ENCODE measurements at places on chromosomes 3 and 15.

- no peak for DNase-seq
Measured at GRCh38 chr3:105619651-105620050, 249.2 kb downstream of the CBLB start.

DNA sequence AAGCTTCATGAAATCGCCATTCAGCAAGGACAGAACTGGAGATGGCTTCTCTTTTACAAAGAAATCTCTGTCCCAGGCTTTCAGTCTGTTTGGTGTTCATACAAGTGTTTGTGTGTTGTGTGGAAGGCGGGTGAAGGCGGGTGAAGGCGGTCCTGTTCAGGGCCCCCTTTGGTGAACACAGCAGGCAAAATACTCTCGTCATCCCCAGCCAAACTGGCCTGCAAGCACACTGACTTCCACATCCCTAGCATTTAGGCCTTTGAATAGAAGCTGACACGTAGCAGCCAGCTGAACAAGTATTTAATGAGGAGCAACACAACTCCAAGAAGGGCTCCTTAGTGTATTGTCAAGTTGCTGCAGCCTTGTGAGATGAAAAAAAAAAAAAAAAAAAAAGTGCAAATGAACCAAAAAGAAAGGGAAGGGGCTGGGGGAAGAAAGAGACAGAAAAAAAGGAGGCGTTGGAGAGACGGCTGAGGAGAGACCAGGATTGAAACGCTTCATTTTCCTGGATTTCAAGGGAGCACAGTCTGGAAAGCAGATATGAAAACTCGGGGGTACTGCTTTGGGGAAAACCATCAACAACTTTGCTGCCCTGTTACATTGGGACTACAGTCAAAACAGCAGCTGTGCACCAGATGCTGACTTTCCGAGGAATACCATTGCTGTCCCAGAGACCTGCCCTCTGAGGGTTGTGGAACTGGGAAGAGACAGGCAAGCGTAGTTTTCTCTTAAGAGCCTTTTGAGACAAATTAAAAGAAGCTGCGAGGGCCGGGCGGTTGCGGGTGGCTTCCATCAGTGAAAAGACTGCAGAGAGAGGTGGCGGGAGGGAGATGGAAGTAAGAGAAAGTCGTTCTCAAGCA is 74.6 kb downstream of the TGFBR2 start:
- no peak for DNase-seq

DNA sequence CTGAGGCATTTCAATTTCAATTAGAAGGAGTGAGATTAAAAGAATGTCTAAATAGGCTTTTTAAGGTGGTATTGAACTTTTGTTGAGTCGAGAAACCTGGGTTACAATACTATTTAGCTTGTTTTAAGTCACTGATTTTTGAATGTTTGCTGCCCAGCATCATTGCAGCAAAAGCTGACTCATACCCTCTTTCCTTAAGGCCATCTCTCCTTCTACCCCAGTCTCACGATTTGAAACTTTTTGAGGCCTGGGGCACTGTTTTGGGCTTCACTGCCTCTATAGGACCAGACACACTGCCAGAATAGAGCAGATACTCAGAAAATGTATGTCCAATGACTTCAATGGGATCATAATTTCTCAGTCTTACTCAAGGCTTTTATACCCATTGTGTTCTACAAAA is 319.6 kb upstream of the TGFBR2 start:
- DNase-seq = no peak

DNA sequence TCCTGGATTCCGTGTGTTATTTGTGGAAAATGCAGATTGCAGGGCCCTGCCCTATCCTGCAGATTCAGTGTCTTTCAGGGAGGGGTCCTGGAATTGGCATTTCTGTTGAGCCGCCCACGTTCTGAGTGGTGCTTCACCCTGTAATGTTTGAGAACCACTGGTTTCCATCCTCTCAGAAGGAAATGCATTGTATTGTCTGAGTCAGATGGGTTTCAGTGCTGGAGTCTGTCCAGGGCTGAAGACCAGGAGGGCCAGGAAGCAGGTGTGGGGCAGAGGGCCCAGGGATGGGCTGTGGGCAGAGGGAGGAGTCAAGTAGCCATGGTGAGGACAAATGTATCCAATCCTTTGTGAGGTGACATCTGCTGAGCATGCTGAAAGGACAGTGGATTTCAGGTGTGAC is 123.8 kb downstream of the SV2B start:
- no peak for DNase-seq

DNA sequence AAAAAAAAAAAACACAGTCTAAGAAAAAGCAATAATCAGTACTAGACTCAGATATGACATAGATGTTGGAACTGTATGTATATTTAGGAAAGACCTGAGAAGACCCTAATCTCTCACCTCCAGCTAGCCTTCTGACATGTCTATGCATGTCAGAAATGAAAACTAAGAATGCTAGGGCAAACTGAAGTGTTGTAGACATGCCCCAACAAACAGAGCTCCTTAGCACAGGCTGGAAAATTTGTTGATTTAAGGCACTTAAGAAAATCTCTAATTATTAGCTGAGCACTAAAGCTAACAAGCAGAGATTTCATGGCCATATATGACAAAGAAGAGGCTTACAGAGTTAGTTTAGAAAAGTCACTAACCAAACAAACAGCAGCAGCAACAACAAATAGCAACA is 45.5 kb upstream of the PRSS50 start:
- no peak for DNase-seq

GRCh38 chr3:141276398-141276797 is 44.8 kb downstream of the PXYLP1 start:
- no peak for DNase-seq

- no peak for DNase-seq
Measured at GRCh38 chr15:53882311-53882710, 95.9 kb upstream of the UNC13C start.
